ENCODE measurements at places on chromosomes 2 and 18. TPM values are rescaled to one million over a fixed set of nuclear protein-coding genes. Genes with fewer than 3 reads are reported as not detected.

- no peak for DNase-seq
- peaks cover under 1% of the 10 kb centered on the region for H3K27me3 ChIP-seq
- H3K27ac ChIP-seq: no peak overlapping the region
- H3K4me1 ChIP-seq: peaks cover 2% of the 10 kb centered on the region
These were observed 94.6 kb downstream of the TGIF1 start for GRCh38 chr18:3544537-3544936.

DNA sequence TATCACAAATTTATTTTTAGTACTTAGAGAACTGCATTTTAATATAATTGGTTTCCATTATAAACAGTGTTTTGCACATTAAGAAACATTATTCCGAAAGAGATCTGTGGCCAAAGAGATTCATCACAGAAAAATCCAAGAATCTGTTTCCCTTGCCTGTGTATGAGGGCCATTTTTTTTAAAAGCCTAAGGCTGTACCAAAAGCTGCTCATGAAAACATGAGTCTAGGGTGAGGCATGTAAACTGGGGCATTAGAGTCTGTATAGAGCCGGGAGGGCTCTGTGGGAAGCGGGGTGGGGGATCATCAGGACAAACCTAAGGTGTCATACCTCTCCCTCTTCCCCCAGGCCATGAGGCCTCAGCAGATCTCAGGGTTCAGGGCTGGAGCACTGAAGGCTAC is 223.8 kb downstream of the FBXO15 start:
- no peak overlapping the region for H3K27ac ChIP-seq
- H3K4me1 ChIP-seq: no peaks in the 10 kb centered on the region
- H3K27me3 ChIP-seq: no peaks in the 10 kb centered on the region
- no peaks in the 10 kb centered on the region for H3K36me3 ChIP-seq
- DNase-seq: no peak

- H3K4me1 ChIP-seq: peaks cover 6% of the 10 kb centered on the region
- no peak overlapping the region for H3K27ac ChIP-seq
- no peak for DNase-seq
- no peaks in the 10 kb centered on the region for H3K36me3 ChIP-seq
- no peak overlapping the region for H3K4me3 ChIP-seq
These were observed 438.7 kb upstream of the SALL3 start for GRCh38 chr18:78540636-78541529.

GRCh38 chr18:5237083-5237722 is 40.1 kb upstream of the AKAIN1 start:
- H3K4me1 ChIP-seq: peaks cover 38% of the 10 kb centered on the region
- peak; percentile 40 for DNase-seq
- peak overlapping the region; percentile 96 for H3K27ac ChIP-seq
- H3K36me3 ChIP-seq: peaks cover 23% of the 10 kb centered on the region

GRCh38 chr18:49766646-49767045 is 46.7 kb downstream of the ACAA2 start:
- no peak overlapping the region for H3K27ac ChIP-seq
- no peaks in the 10 kb centered on the region for H3K27me3 ChIP-seq
- no peaks in the 10 kb centered on the region for H3K4me1 ChIP-seq
- H3K36me3 ChIP-seq: no peaks in the 10 kb centered on the region

GRCh38 chr18:28398471-28398870 is 221.5 kb upstream of the CDH2 start:
- no peak overlapping the region for H3K27ac ChIP-seq
- no peak for DNase-seq
- H3K27me3 ChIP-seq: no peaks in the 10 kb centered on the region
- no peak overlapping the region for H3K4me3 ChIP-seq

- H3K27me3 ChIP-seq: peaks cover 38% of the 10 kb centered on the region
- peaks cover 3% of the 10 kb centered on the region for H3K36me3 ChIP-seq
- no peak overlapping the region for H3K27ac ChIP-seq
- H3K4me1 ChIP-seq: peaks cover 18% of the 10 kb centered on the region
These were observed 523 bp downstream of the KCTD1 start for GRCh38 chr18:26547646-26548414.

DNA sequence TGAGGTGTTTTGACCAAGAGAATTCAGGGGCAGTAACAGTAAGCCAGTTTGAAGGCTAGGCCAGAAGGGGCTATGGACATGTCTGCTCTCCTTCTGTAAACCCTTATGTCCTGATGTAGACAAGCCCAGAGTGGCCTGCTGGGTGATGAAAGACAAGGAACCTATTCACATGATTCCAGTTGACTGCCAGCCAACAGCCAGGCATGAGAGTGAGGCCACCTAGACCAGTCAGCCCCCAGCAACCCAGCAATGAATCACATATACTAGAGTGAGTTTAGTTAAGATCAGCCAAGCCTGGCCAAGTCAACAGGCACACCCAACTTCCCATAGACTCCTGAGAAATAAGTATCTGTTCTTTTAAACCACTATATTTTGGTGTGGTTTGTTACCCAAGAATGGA is 1889.7 kb upstream of the CELF4 start:
- no peaks in the 10 kb centered on the region for H3K27me3 ChIP-seq
- no peak overlapping the region for H3K27ac ChIP-seq
- H3K36me3 ChIP-seq: no peaks in the 10 kb centered on the region
- no peak overlapping the region for H3K4me3 ChIP-seq

- no peaks in the 10 kb centered on the region for H3K36me3 ChIP-seq
- no peak overlapping the region for H3K27ac ChIP-seq
- no peak overlapping the region for H3K4me3 ChIP-seq
These were observed 2.4 kb upstream of the STK11IP start for GRCh38 chr2:219595256-219595655.

DNA sequence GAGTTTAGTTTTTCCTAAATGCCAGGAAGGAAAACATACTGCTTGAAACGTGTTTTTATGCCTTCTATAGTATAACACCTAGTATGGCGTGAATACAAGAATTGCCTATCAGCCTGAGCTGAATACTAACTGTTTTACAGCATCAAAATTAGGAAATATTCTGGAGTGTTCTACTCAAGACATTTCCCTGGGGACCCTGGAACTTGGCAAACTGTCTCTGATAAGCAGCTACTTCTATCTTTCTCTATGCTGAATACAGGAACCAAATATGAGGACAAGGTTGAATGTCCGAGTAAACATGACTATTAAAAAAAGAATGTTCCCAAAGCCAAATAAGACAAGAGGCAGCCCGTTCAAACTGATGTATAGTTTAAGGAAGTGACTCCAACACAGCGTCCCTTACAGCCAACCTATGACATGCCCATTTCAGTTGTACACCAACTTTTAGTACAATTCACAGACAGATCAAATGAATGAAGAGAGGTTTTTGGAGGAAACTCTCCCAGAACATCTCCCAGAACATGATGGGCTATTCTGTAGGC is 951.3 kb upstream of the ACVR2A start:
- no peak for DNase-seq
- H3K4me3 ChIP-seq: no peak overlapping the region
- no peaks in the 10 kb centered on the region for H3K36me3 ChIP-seq
- no peaks in the 10 kb centered on the region for H3K4me1 ChIP-seq

- no peaks in the 10 kb centered on the region for H3K4me1 ChIP-seq
- H3K27ac ChIP-seq: no peak overlapping the region
- H3K4me3 ChIP-seq: no peak overlapping the region
- no peaks in the 10 kb centered on the region for H3K36me3 ChIP-seq
- peak; percentile 36 for DNase-seq
These were observed 55.0 kb downstream of the KCNG2 start for GRCh38 chr18:79852561-79853302.

GRCh38 chr2:67214585-67215185 is 182.4 kb upstream of the ETAA1 start:
- no peaks in the 10 kb centered on the region for H3K27me3 ChIP-seq
- no peak overlapping the region for H3K27ac ChIP-seq
- DNase-seq: no peak
- H3K36me3 ChIP-seq: no peaks in the 10 kb centered on the region

DNA sequence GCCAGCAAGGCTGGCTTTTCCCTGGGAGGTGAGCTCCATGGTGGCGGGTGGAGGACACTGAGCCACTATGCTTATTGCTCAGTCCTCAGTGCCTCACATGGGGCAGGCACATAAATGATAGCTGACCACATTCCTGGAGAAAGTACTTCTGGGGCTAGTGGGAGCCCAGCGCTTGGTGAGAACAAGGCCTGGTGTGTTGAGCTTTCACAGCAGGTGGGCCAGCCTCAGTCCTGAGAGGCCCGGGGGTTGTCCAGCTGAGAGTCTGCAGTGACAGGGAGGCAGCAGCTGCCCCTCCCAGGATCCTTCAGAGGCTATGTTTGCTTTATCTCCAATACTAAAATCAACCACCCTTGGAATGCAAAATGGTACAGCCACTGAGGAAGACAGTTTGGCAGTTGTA is 217.7 kb downstream of the ZBTB7C start:
- no peak for DNase-seq
- H3K36me3 ChIP-seq: no peaks in the 10 kb centered on the region
- H3K27me3 ChIP-seq: peaks cover 14% of the 10 kb centered on the region
- H3K27ac ChIP-seq: no peak overlapping the region

GRCh38 chr2:4522498-4523421 is 819.4 kb downstream of the DCDC2C start:
- H3K27ac ChIP-seq: no peak overlapping the region
- no peak overlapping the region for H3K4me3 ChIP-seq
- no peak for DNase-seq
- H3K36me3 ChIP-seq: no peaks in the 10 kb centered on the region

DNA sequence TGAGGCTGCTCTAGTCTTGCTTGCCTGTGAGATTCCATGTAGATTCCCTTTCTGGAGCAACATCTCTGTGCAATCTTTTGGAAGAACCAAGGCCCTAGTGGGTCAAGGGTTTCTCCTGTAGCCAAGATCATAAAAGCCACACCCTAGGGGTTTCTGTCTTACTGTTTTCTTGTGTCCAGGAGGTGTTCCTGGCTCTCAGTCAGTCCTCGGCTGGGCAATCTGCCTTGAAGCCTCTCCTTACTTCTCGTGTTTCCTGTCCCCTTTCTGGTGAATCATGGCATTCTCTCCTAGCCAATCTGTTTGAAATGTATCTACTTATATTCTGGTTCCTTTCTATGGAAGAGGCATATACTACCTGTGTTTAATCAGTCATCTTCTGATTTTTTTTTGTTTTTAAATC is 484.8 kb upstream of the UBE2E3 start:
- H3K27me3 ChIP-seq: no peaks in the 10 kb centered on the region
- H3K4me1 ChIP-seq: no peaks in the 10 kb centered on the region
- H3K4me3 ChIP-seq: no peak overlapping the region
- H3K36me3 ChIP-seq: no peaks in the 10 kb centered on the region

- no peak overlapping the region for H3K27ac ChIP-seq
- H3K36me3 ChIP-seq: no peaks in the 10 kb centered on the region
- H3K4me1 ChIP-seq: no peaks in the 10 kb centered on the region
- no peak overlapping the region for H3K4me3 ChIP-seq
These were observed 16.7 kb upstream of the MSGN1 start for GRCh38 chr2:17799301-17800120.

GRCh38 chr2:7962161-7962560 is 719.7 kb upstream of the ID2 start:
- H3K36me3 ChIP-seq: no peaks in the 10 kb centered on the region
- H3K27ac ChIP-seq: no peak overlapping the region
- no peak overlapping the region for H3K4me3 ChIP-seq
- no peak for DNase-seq
- H3K4me1 ChIP-seq: peaks cover 7% of the 10 kb centered on the region

GRCh38 chr2:228700638-228701037 is 519.2 kb upstream of the SPHKAP start:
- no peaks in the 10 kb centered on the region for H3K4me1 ChIP-seq
- no peak for DNase-seq
- H3K36me3 ChIP-seq: no peaks in the 10 kb centered on the region
- no peak overlapping the region for H3K27ac ChIP-seq
- no peaks in the 10 kb centered on the region for H3K27me3 ChIP-seq

- peaks cover 1% of the 10 kb centered on the region for H3K36me3 ChIP-seq
- H3K27me3 ChIP-seq: peaks cover 33% of the 10 kb centered on the region
- H3K4me3 ChIP-seq: no peak overlapping the region
These were observed 17.9 kb upstream of the NEUROD1 start for GRCh38 chr2:181698223-181698622.

DNA sequence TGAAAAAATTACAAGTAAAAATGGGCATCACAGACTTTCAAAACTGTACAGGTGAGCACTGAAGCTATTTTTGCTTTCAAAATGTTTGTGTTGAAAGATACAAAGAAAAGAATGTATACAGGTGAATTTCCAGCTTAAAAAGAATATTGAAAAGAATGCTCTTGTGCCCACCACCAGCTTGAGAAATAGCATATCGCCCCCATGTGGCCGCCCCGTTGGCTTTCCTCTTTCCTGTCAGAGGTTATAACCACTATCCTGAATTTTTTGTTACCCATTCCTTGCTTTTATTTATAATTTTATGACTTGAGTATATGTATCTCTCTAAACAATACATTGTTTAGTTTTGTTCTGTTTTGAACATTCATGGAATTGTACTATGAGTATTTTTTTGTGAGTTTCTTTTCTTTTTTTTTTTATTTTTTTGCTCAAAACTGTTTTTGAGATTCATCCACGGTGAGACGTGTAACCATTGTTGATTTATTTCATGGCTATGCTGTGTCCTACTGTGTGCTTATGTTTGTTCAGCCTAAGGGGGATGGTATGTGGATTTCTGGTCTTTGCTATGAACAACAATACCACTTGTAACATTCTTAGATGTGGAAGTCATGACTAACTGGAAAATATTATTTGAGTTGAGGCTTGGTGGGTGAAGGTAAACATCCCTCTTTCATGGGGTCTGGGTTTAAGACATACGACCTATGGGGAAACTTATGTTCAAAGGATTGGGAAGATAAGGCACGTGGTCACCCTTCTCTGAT is 11.6 kb downstream of the TRPM8 start:
- no peak for DNase-seq
- H3K4me3 ChIP-seq: no peak overlapping the region
- H3K27me3 ChIP-seq: peaks cover 52% of the 10 kb centered on the region
- peaks cover 7% of the 10 kb centered on the region for H3K4me1 ChIP-seq
- no peak overlapping the region for H3K27ac ChIP-seq
- no peaks in the 10 kb centered on the region for H3K36me3 ChIP-seq

The NAT8 gene
- not detected for total RNA-seq

The FER1L5 gene
- not detected for total RNA-seq

The PFN4 gene
- not detected for total RNA-seq

The CRYGA gene
- total RNA-seq: not detected

The CDH19 gene
- total RNA-seq: not detected

The RBFA gene
- total RNA-seq: 28.6 TPM

The SCYGR3 gene
- total RNA-seq: not detected

The OSBPL6 gene
- total RNA-seq: 2.9 TPM

The CYP27C1 gene
- not detected for total RNA-seq

The CFC1 gene
- not detected for total RNA-seq

The TRIM43 gene
- total RNA-seq: 0.23 TPM

The TNFRSF11A gene
- 9.7 TPM for total RNA-seq

All from activated CD8-positive, alpha-beta memory T cell treated with anti-CD3 and anti-CD28 coated beads, Interleukin-2, amount 10 ng/mL, durations not matched to agents 7 days and 5 days (primary cell).